ENCODE measurements at places on chromosomes 13 and 19. TPM values are rescaled to one million over a fixed set of nuclear protein-coding genes. Genes with fewer than 3 reads are reported as not detected.

NDFIP2 gene
- total RNA-seq, result 49.3 TPM

APLP1 gene
- 3.0 TPM for total RNA-seq

ADGRE3 gene
- total RNA-seq, result 0.16 TPM

RGL3 gene
- total RNA-seq, result 2.5 TPM

CCDC97 gene
- total RNA-seq, result 7.2 TPM
